ENCODE measurements at places on chromosomes 5 and 9. TPM values are rescaled to one million over a fixed set of nuclear protein-coding genes. Genes with fewer than 3 reads are reported as not detected.

DNA sequence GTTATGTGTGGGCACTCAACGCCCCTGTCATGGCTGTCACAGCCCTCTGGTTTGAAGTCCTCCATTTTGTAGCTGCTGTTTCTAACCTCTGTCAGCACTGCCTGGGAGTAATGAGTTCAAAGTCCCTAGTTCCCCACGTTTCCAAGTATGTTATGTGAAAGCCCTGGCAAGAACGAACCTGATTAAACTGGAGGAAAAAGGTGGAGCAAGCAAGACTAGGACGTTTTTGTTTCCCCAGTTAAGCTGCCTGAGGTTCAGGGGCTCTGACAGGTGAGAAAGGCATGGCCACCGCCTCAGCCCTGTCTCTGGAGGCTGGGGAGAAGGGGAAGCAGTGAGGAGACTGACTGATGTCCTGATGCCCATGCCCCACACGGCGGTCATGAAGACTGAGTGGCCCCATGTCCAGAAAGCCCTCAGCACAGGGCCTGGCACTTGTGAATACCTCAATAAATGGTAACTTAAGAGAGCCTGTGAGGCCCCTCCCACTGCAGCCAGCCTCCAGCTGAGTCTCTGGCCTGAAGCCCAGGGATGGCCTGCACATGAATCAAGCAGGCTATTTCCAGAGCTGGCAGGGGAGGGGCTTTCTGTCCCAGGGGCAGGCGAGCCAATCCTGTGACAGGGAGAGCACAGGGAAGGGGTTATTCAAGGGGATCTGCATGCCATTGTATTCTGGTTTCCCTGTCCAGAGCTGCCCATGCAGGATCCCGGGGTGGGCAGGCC, 61.8 kb downstream of the PFDN1 start:
- DNase-seq, result peak; percentile 95

GRCh38 chr5:150398722-150399523, 13.8 kb downstream of the CD74 start:
- DNase-seq, result peak; percentile 24

DNA sequence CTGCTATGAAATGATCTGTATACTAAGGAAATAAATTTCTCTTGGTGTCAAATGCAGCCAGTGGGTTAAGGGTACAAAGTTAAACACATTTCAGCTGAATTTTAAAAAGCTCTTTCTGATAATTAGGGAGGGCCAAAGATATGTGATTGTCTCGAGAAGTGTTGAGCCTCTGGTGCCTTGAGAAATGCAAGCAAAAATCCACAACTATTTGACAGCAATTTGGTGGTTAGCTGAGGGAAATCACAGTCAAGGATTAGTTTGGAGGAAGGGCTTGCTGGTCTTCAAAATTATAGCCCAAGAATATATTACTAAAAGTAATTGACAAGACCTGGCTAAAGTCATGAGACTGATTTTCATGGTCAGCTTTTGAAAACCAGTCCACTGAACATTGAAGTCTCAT, 255.7 kb upstream of the PPP1R2B start:
- DNase-seq, result no peak

DNA sequence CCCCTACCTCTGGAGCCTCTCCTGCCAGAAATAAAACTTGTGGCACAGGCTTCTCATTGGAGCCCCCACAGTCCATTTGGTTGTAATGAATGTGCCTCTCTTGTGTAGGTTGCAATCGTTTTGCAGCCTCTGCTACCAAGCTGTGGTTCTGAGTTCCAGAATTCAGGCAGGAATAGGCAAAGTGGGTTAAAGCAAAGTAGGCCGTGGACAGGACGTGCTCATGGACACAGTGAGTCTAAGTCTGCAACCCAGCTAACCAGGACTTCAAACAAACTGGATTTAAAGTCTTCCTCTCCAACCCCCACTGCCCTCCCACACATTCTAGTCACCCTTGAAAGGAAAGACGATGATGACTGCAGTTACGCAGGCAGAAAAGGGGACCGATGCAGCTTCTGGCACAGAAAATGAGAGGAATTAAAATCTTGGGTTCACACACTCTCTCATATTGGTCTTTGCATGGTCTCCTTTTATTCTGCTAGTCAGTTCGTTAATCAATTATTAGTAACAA, 260.0 kb downstream of the PIK3R1 start:
- no peak for DNase-seq

DNA sequence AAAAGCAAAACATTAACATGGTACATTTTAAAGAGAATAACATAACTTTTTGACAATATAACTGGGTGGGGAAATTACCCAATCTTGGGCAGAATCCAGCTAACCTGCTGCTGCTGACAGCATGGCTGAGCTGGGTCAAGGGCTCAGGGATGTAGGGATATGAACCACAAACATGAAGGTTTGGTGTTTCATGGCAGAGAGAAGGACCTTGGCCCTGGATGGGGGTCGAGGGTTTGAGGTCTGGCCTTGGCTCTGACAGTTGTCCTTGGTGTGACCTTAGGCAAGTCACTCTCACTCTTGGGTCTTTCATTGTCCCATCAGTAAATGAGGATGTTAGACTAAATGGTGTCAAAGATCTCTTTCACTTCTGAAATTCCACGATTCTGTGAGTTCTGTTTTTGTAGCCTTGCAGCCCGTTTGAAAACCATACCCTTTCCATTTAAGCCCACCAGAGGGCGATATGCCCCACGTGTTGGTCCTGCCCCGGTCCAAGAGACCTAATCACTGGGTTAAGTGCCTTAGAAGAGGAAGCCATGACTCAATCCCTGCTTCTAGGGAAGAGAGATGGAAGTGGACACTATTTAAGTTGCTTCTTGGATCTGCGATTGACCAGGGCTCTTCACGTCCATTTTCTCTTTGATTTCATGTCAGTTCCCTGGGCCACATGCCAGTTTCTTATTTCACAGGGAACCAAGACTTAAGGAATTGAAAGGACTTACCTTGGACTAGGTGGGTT, 56.8 kb upstream of the TEX48 start:
- peak; percentile 95 for DNase-seq

DNA sequence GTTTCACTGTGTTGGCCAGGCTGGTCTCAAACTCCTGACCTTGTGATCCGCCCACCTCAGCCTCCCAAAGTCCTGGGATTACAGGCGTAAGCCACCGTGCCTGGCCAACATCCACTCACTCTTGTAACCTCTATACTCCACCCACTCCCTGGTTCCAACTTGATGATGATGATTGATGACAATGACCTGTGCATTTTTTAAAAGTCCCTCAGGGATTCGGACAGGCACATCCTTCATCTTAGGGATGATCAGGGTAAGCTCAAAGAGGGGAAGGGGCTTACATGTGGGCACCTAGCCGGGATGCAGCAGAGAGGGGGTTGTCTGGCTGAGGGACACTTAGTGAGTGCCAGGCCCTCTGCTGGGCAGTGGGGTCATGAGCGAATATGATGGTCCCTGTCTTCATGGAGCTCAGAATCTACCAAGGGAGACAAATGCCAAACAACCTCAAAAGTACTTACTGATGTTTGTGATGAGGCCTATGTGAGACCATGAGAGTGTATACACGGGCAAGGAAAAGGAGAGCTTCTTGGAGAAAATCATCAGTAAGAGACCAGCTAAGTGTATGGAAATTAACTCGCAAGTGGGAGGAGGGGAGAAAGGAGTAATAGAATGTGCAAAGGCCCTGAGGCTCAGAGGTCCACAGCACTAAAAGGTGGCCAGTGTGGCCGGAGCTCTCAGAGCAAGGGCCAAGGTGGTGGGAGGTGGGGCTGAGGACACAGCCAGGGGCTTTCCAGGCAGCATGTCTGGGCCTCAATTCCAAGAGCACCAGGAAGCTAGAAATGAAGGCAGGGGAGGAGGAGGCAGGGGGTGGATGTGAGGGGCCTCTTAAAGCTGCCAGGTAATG, 27.4 kb downstream of the LHX2 start:
- DNase-seq, result no peak

DNA sequence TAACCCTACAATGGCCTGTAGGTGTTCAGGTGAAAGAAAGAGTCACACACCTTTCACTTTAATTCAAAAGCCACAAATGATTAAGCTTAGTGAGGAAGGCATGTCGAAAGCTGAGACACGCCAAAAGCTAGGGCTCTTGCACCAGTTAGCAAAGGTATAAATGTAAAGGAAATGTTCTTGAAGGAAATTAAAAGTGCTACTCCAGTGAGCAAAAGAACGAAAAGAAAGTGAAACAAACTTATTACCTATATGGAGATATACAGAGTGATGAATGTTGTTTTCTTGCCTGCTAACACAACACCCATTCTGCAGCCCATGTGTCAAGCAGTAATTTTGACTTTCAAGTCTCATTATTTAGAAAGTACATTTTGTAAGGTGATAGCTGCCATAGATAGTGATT, 254.2 kb upstream of the SLC24A2 start:
- no peak for DNase-seq

GRCh38 chr5:179967489-179967888, 59.8 kb upstream of the TBC1D9B start:
- DNase-seq, result no peak

Gene PCDHB4
- total RNA-seq, result 0.22 TPM

Gene PTGDS
- total RNA-seq, result not detected

Gene GOLM1
- total RNA-seq, result 48.2 TPM

Gene TAF11L10
- not detected for total RNA-seq

Measured in GM23248 (cell line).